ENCODE measurements at places on chromosomes 7 and 10.
A peak's percentile ranks its signal among the peaks of the same experiment; 100 is the strongest.

- no peak for DNase-seq
Observed at GRCh38 chr7:37832194-37832593, 16.2 kb upstream of the NME8 start.

- DNase-seq: no peak
Observed at GRCh38 chr7:98808751-98809460, 60.9 kb downstream of the TMEM130 start.

- no peak for DNase-seq
Observed at GRCh38 chr10:92742331-92743228, 52.8 kb downstream of the HHEX start.

- peak; percentile 56 for DNase-seq
Observed at GRCh38 chr10:11472158-11472753, 139.2 kb downstream of the USP6NL start.

DNA sequence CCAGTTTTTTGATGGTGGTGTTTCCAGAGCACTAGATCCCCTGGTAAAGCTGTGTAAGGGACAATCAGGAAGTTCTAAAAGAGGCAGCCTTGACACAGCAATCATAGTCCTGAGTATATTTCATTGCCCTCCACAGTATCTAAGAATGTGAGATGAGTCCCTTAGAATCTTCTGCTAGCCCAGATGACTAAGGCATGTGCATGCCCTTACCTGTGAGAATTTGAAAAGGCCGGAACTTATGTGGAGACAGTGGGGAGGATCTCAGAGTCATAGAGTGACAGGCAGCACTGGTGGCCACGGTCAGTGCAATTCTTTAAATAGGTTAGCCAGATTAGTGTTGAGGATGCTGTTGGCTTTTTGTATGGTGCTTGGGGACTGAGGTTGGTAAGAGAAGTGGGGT, 361.4 kb upstream of the VSTM2A start:
- DNase-seq: no peak

DNA sequence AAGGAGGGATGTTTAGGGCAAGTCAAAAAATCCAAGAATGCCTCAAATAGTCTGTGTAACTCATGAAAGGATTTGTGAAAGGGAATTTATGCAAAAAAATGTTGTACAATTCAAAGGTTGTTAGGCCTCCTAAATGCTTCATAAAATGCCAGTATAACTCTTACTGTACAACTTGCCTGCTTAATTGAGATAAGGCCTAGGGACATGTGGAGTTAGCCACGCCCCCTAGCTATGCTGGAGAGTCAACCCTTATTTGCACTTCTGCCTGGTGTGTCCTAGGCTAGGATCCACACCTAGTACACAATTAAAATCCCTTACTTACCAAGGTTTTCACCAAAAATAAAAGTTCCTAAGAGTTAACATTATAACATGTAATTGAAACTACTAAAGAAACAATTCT, 77.2 kb downstream of the ZNF680 start:
- no peak for DNase-seq

GRCh38 chr7:3037259-3037658, 6.4 kb downstream of the CARD11 start:
- no peak for DNase-seq

DNA sequence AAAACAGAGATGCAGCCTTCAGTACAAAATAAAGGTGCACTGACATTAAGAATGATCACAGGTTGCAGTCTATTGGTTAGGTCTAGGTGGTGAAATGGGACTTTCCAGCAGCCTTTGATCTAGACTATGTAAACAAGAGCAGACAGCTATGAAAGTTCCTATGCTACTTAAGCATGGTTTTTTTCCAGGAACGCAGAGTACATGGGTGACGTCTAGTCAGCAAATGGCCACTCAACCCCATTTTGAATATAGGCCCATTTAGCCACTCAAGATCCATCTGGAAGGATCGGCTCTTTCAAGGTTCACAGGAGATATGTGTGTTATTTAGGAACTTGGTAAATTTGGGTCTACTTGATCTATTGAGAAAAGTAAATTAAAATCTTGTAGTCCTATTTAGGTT, 1424.6 kb upstream of the LRRTM3 start:
- no peak for DNase-seq

- DNase-seq: no peak
Observed at GRCh38 chr10:73253225-73253555, 746 bp upstream of the MRPS16 start.

DNA sequence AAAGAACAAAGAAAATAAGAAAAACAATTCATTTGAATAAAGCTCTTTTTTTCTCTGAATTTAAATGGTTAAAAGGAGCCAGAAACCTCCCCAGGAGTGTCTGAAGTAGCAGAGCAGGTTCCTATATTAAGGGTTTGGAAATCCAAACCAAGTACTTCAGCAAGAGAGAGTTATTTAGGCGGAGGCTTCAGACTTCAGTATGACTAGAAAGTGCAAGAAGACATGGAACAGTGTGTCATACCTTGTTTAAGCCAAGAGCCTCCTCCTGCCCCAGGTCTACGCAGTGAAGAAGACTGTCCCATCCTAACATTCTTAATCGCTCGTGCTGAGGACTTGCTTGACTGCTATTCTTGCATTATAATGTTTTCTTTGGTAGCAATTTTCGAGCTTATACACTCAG, 51.3 kb downstream of the ODAD2 start:
- no peak for DNase-seq

- no peak for DNase-seq
Observed at GRCh38 chr10:27470885-27471284, 33.2 kb upstream of the RAB18 start.

- DNase-seq: no peak
Observed at GRCh38 chr7:138944592-138944991, 36.6 kb downstream of the KIAA1549 start.

DNA sequence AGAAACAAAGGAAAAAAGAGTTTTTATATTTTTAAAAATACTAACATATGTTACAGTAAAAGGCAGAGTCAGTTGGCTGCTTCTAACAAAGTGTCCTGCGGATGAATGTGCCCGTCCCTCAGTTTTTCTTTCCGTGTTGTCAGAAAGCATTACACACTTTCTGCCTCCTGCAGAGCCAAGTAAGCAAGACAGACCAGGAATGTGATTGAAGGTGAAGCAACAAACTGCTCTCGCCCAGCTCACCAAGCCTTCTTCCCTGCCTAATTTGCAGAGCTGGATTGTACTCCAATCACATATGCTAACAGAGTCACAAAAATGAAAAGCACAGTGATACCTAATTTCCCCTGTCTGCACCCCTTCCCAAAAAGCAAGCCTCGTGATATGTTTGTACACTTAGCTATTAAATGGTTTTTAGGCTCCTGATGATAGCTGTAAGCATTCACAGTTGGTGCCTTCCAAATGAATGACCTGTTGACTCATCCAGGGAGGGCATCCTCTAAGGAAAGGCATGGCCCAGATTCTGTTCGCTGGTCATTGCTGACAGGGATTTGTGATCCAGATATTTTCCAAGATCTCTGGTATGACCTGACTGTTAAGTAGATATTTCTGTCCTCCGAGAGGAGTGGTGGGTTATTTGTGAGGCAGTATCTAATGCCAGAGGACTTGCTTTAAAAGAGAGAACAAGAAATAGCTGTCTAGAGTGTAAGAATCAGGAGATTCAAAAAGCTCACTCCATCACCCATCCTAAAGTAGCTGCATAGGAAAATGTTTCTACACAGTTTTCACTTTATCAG, 187.3 kb upstream of the PLXDC2 start:
- DNase-seq: no peak

GRCh38 chr7:131767591-131767990, 211.2 kb upstream of the PODXL start:
- no peak for DNase-seq

DNA sequence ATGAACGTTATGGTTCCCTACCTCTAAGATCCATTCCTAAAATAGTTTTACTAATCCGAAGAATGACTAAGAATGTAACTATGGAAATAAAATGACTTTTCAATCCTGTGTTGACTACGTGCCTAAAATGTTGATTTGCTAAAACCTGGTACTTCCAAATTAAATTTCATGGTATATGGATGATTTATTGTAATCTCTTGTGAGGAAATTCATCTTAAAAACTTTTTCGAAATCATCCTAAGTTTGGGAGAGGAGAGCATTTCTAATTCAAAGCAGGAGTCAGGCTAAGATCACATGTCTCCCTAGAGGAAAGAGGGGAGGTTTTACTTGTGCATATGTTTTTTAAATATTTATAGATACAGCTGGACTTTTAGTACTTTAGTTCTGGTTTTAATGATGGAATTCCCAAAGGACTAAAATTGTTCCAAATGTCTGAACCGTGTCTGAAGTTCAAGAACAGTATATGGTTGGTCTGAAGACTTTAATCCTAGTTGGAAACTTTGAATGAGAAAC, 483.9 kb downstream of the AUTS2 start:
- no peak for DNase-seq

DNA sequence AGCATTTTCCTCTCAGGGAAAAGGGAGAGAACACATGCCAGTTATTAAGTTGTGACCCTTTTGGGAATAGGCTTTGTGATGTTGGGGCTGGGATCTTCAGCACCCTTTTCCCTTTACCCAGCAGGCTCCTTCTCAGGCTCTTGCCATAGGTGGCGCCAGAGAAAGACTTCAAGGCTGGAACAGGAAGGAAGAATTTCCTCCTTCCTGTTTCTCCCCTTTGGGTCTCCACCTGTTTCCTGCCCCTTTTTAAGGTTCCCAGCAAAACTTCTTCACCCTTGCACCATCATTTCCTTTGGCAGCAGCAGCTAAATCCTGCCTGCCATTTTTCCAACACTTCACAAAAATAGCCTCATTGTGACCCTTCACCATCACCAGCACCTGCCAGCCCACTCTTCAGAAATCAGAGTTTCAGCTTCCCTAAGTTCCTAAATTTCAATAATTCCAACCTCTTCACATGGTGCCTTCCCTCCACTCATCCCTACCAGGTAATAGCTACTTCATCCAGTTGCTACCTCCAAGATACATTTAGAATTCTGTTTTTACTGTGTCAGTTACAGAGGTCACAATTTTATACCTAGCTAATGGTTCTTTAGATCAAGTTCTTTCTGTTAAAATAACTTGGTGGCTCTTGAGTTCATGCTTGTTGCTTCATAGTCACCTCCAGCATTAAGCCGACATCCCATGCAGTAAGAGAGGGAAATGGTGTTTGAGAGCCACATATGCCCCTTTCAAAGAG, 22.4 kb upstream of the FOXK1 start:
- no peak for DNase-seq

DNA sequence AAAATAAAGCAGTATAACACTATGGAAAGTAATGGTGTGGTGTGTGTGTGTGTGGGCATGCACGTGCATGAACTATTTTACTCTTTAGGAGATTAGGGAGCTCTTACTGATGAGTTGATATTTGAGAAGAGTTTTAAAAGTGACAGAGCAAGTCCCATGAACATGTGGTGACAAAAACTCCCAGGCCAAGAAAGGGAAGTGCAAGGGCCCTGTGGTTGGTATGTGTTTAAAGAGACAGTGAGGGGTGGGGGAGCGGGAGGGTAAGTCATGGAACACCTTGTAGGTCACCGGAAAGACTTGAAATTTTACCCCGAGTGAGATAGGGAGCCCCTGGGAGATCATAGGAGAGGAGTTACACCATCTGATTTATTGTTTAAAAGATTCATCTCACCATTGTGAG, 63.3 kb downstream of the AKR1B1 start:
- DNase-seq: no peak

DNA sequence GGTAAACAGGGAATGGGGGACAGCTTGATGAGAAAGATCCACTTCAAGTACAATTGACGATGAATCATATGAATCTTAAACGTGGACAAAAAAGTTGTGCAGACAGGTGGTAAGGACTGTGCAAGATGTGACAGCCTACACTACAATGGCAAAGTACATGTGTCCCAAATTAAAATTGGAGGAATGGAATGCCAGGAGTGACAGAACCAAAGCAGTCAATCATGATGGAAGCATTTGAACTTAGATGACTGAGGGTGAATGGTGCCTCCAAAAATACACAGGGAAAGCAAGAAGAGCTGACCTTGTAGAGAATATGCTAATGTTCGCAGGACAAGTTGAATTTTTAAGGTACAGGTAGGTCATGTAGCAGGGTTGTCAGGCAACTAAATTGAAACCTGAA, 150.3 kb upstream of the WNT16 start:
- no peak for DNase-seq

- DNase-seq: no peak
Observed at GRCh38 chr7:6379886-6380285, 67.9 kb downstream of the DAGLB start.

DNA sequence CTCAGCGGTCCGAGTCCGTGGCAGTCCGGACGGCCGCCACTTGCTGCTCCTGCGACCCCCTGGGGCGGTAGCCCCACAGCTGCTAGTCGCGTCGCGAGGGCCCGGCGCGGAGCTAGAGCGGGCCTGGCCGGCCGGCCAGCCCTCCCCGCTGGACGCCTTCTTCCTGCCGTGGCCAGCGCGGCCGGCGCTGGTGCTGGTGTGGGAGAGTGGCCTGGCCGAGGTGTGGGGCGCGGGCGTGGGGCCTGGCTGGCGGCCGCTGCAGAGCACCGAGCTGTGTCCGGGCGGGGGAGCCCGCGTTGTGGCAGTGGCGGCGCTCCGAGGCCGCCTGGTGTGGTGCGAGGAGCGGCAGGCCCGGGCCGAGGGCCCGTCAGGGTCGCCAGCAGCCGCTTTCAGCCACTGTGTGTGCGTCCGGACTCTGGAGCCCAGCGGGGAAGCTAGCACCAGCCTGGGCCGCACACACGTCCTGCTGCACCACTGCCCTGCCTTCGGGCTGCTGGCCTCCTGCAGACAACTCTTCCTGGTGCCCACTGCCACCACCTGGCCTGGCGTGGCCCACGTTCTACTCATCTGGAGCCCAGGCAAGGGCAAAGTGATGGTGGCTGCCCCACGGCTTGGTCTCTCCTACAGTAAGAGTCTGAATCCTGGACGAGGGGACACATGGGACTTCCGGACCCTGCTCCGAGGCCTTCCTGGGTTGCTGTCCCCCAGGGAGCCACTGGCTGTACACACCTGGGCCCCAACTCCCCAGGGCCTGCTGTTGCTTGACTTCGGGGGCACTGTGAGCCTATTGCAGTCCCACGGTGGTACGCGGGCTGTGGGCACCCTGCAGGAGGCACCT, 631 bp downstream of the HPS6 start:
- DNase-seq: no peak

All from activated CD8-positive, alpha-beta memory T cell treated with anti-CD3 and anti-CD28 coated beads for 48 hours (primary cell).